ENCODE measurements at places on chromosomes 5 and 9.
A peak's percentile ranks its signal among the peaks of the same experiment; 100 is the strongest.

- DNase-seq: no peak
Observed at GRCh38 chr9:127535834-127536233, 76.2 kb upstream of the STXBP1 start.

DNA sequence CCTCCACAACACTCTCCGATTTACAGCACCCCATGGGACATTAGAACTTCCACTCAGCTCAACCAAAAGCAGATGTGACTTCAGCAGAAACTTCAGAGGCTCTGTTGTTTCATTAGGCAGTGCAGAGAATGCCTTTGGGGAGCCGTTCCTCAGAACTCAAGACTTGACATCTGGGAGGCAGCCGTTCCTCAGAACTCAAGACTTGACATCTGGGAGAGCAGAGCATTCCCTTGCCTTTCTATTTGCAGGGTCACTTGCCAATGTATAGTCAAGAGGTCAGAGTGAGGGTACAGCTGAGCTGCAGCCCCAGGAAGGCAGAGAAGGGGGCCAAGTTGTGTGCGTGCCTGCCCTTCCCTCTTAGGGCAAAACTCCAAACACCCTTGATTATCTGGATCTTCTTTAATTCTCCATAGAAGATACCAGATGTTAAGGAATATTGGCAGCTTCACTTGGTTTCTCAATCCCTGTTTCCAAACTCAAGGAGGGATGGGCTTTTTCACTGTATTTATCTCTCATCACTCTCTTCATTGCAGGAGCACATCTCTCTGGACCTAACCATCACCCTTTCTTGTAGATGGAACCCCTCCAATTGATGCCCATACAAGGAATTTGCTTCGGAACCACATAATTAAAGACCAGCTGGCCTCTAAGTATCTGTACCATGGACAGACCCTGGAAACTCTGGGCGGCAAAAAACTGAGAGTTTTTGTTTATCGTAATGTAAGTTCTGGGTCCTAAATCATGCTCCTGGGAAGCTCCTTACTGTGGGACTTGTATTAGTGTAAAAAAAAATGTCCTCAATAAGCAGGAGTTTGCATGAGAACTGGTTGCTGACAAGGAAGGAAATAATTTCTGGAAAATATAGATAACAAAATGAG lies 25.6 kb downstream of the TGFBI start:
- DNase-seq: no peak

GRCh38 chr9:133323211-133323610 lies 12.8 kb downstream of the SURF6 start:
- DNase-seq: no peak

DNA sequence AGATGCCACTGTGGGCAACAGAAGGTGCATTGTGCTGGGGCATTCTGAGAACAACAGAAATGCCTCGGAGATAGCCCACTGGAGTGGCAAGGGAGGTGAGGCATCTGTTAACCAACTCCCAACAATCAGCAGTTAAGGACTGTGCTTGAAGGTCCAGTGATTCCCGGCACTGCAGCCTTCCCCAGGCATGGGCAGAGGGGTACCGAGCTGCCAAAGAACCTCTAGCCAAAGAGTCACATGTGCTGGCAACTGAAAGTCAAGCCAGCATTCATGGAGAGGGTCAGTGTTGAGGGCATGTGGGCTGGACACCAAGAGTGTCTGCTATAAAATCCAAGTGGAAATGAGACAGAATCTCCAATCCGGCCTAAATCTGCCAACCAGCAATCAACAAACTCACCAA lies 149.6 kb downstream of the ASTN2 start:
- peak; percentile 93 for DNase-seq

DNA sequence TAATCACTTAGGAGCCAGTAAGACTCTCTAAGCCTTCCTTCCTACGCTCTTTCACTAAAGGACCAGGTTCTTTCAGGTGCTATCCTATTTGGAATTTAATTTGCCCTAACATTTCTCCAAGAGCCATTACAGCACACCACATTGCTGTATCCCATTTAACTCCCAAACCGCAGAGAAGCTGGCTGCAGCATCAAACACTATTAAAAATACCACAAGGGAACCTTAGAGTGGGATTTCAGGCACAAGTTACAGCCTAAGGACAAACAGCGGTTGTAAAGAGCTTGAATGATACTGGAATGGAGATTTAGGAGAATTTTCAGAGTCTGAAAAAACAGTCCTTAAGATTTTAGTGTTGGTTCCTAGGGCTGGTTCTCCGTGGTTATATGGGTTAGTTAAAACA lies 566.4 kb downstream of the RAB3C start:
- no peak for DNase-seq

- DNase-seq: no peak
Observed at GRCh38 chr5:166582416-166582815, 1709.0 kb upstream of the WWC1 start.

GRCh38 chr5:68242743-68243142 lies 27.2 kb downstream of the PIK3R1 start:
- DNase-seq: no peak

DNA sequence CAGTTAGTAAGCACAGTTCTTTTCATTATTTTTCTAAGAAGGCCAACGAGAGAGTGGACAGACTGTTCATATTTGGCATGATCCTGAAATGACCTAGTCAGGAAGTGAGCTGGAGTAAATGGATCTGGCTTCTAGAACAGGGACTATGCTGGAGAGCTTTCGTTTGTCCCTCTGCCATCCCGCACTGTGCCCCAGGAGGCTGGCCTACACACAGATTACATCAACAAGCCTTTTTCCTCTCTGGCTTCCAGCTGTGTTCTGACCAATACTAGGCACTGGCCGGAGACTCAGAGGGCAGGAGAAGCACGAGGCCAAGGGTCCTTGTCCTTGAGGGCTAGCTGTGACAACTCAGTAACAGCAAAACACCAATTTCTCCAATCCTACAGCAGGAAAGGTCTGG lies 127.8 kb downstream of the MED27 start:
- DNase-seq: peak; percentile 41

GRCh38 chr9:1100201-1100600 lies 50.0 kb downstream of the DMRT2 start:
- no peak for DNase-seq

DNA sequence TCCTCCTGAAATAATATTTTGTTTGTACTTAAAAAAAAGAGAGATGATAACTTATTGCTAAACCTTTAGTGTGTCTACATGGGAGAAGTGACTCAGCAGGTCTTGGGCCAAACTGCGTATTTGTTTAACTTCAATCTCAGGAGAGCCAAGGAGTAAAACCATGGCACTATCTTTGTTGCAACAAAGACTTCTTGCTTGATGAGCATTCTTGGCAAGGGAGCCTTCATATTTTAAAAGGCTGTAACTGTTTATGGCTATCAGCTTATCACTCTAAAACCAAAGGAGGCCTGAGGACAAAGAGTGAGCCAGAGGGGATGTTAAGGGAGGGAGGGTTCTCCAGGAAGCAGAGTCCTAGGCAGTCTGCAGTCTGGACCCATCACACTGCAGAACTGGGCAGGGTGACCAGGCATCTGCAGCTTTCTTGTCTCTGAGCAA lies 216.2 kb upstream of the S1PR3 start:
- DNase-seq: no peak

DNA sequence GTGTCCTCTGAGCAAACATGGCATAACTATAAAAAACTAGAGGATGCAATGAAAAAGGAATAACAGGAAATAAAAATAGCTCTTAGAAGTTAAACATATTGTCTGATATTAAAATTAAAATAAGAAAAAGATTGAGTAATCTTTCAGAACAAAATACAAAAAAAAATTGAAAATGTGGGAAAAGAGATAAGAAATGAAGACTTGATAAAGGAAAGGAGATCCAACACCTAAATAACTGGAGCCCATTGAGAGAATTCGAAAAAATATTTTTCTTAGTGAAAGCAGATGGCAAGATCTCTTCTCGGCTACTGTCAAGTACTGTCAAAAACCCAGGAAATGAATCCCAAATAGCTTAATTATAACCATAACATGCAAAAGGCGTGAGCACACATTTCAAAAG lies 24.9 kb downstream of the LIFR start:
- DNase-seq: no peak

DNA sequence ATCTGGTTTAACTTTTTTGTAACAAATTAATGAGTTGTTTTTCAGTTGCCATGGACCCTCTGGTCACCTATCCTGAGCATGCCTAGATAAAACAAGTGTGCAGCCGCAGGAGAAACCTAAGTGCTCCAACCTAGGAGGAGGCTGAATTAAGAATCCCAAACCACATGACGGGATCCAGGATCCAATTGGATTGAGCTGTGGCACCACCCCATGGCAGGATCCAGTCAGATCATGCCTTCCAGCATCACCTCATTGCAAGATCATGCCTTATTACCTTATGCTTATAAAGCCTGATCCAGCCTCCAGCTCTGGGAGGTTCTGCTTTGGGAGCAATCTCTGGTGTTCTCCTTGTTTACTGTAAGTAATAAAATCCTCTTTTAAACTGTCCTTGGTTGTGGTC lies 662.0 kb downstream of the TLR4 start:
- DNase-seq: no peak

- no peak for DNase-seq
Observed at GRCh38 chr9:131019388-131020239, 10.6 kb downstream of the LAMC3 start.

GRCh38 chr5:4212981-4213819 lies 617.6 kb downstream of the IRX1 start:
- DNase-seq: no peak

DNA sequence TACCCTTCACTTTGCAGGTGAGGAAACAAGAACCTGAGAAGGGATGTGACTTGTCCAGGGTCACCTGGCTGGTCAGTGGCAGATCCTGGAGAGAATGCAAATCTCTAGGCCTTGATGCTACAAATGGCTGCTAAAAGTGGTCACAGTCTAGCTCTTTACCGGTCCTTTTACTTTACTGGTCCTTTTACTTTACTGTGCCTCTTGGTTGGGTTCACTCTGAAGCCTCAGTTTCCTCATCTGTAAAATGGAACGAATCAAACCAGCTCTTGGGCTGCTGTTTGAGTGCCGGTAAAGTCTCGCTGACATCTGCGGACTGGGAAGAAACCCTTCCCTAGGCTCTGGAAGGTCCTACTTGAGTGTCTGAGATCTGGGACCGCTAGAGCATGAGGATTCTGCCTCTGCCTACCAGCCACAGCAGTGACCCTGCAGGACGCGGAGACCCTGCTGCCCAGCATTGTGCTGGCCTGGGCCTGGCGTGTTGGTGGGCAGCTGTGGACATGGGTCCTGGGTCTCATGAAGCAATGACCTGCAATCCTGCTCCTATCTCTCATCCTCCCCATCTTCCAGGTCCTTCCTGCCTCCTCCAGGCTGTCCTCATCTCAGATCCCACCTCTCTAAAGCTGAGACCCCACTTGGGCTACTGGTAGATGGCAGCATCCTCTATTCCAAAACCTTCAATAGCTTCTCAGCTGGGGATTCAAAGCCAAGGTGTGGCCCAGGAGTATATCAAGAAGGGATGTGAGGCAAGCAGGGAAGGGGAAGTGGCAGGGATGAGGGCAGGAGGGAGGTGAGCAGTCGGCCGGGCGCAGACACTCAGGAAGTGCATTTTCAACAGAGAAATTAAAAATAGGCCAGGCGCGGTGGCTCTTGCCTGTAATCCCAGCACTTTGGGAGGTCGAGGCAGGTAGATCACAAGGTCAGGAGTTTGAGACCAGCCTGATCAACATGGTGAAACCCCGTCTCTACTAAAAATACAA lies 13.3 kb downstream of the CORO2A start:
- DNase-seq: no peak

DNA sequence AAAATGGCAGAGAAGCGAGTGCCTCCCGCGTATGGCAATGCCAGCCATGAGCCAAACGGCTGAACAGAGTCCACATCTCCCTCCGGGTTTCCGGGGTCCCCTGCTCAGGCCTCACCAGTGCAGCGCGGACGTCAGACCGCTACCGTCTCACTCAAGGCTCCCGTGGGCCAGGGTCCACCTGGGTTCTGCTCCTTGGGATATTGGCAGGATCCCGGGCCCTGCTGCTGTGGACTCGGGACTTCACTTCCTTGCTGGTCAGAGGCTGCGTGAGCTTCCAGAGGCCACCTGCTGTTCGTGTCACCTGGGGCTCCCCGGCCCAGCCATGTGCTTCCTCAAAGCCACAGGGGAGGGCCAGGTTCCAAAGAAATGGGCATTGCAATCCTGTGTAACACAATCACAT lies 38.4 kb upstream of the CLPTM1L start:
- no peak for DNase-seq

- DNase-seq: no peak
Observed at GRCh38 chr9:117242082-117242481, 172.8 kb downstream of the ASTN2 start.

DNA sequence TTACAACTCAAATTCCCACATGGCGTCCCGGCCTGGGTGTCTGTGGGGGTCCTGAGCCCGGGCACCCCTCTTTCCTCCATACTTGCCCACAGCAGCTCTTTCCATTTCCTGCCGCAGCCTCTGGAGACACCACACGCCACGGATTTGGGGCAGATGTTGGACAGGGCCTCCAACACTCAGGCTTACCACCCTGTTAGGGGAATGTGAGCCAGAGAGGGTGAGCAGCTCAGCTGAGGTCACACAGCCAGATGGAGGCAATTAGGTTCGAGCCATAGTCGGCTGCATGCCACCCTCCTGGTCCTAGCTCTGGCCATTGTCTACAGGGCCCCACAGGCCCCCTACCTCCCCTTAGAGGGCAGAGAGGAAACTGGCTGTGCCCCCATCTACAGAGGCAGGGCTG lies 75.6 kb upstream of the STXBP1 start:
- no peak for DNase-seq

GRCh38 chr9:127972236-127972871 lies 8.4 kb downstream of the EEIG1 start:
- DNase-seq: no peak

- no peak for DNase-seq
Observed at GRCh38 chr9:37371565-37372464, 50.7 kb upstream of the GRHPR start.

DNA sequence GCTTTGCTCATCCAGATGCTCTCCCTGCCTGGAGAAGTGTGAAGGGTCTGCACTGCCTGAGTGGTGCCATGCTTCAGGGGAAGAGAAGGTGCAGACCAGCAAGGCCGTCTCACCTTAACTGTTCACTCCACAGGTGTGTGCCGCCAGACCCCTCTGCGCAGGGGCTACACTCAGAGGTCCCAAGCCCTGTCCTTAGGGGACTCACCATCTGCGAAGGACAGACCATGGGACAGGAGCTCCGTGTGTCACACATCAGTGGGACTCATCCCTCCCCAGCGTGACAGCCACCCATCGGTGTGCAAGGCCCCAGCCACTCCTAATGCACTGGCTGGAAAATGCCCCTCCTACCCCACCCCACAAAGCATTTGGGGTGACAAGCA lies 142.9 kb downstream of the OLFM1 start:
- no peak for DNase-seq

Measured in C1 segment of cervical spinal cord (tissue), 14 donors.